CD14-positive monocyte (primary cell): ENCODE measurements at places on chromosomes 2 and 18. TPM values are rescaled to one million over a fixed set of nuclear protein-coding genes. Genes with fewer than 3 reads are reported as not detected.

The STK39 gene
- 1.2 TPM for polyA plus RNA-seq

The LRP1B gene
- not detected for polyA plus RNA-seq

DNA sequence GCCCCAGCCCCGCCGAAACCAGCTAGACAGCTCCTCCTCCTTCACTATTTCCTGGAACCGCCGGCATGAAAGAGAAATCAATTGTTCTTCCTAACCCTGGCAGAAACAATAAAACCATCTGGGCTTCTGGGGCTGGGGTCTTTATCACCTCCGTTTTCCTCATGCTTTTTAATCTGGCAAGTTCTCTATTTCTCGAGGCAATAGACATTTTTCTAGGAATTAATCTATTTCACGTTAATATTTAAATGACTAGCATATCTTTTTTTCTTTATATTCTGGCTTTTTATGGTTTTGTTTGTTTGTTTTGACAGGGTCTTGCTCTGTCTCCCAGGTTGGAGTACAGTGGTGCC is 1.4 kb upstream of the KIF1A start:
- H3K36me3 ChIP-seq = no peaks in the 10 kb centered on the region
- H3K4me3 ChIP-seq = no peak overlapping the region
- H3K27ac ChIP-seq = no peak overlapping the region
- no peak for DNase-seq
- no peaks in the 10 kb centered on the region for H3K4me1 ChIP-seq

GRCh38 chr18:54835944-54836343 is 7.7 kb downstream of the RAB27B start:
- no peak overlapping the region for H3K27ac ChIP-seq
- H3K27me3 ChIP-seq = peaks cover 2% of the 10 kb centered on the region
- no peaks in the 10 kb centered on the region for H3K4me1 ChIP-seq
- H3K36me3 ChIP-seq = no peaks in the 10 kb centered on the region

DNA sequence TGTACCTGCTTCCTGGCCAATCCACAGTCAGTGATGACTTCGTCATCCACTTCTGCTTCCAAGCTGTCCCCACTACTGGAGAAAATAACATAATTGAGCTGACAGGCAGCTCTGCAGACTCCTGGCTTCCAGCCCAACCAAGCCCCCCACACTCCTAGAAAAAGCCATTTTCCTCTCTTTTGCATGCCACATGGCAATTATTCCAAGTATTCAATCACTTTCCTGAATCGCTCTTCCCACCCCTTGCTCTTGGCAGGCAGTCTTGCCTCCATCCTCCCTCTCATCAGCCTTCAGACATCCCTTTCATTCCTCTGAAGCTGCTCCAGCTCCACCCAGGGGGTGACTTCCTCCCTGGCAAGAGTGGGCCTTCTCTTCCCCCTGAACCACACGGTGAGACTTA is 14.3 kb upstream of the ST8SIA5 start:
- peaks cover 30% of the 10 kb centered on the region for H3K4me1 ChIP-seq
- H3K4me3 ChIP-seq = no peak overlapping the region
- H3K27me3 ChIP-seq = no peaks in the 10 kb centered on the region
- no peaks in the 10 kb centered on the region for H3K36me3 ChIP-seq
- H3K27ac ChIP-seq = no peak overlapping the region

DNA sequence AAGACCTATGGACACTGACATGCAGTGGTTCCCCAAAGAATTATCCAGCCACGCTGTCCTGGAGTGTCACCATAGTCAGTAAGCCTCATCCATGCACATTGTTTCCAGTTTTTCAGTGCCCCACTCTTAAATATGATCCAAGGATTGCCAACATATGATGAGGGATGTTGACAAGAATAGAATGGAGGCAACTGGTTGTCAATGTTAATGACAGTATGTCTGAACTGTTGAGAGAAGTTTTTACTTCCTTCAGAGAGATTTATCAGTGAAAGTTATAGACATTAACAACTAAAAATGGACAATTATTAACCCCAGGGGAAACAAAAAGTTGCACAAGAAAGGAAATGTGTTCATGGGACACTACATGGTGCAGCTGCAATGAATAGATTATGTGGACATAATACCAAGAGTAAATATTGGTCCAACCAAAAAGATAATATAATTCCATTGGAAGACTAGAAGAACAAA is 69.9 kb downstream of the CYP26B1 start:
- no peak overlapping the region for H3K27ac ChIP-seq
- no peaks in the 10 kb centered on the region for H3K4me1 ChIP-seq
- no peak for DNase-seq
- H3K36me3 ChIP-seq = no peaks in the 10 kb centered on the region
- H3K27me3 ChIP-seq = no peaks in the 10 kb centered on the region

DNA sequence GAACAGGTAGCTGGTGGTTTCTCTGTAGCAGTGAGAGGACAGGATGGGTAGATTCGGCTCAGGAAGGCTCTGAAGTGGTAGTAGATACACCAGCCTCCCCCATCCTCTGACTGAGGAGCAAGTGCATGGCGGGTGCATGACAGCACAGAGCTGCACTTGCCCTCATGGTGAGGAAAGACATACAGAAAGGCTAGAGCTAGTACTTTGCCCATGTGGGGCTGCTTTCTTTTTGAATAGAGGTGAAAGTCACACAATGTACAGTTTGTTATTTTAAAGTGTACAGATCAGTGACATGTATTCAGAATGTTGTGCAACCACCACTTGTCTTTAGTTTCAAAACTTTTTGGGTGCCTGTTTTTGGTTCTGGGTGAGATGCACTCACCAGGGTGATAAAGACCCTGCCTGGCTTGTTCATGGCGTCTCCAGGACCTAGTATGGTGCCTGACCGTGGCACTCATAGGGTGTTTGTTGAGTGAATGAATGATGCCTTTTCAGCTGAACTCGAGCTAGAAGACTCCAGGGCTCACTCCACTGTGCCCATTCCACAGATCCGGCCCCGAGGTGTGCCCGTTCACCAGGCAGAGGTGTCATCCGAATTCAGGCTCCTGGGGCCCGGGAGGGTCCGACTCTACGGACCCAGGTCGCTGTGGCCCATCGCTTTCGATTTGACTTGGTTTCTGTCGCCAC is 421 bp upstream of the VAMP5 start:
- no peaks in the 10 kb centered on the region for H3K27me3 ChIP-seq
- peak overlapping the region; percentile 83 for H3K4me3 ChIP-seq
- DNase-seq = peak; percentile 38
- H3K27ac ChIP-seq = peak overlapping the region; percentile 71
- H3K36me3 ChIP-seq = peaks cover 15% of the 10 kb centered on the region

GRCh38 chr2:173059971-173060461 is 15.6 kb upstream of the MAP3K20 start:
- peak overlapping the region; percentile 45 for H3K27ac ChIP-seq
- peaks cover 41% of the 10 kb centered on the region for H3K4me1 ChIP-seq
- H3K4me3 ChIP-seq = peak overlapping the region; percentile 49
- no peaks in the 10 kb centered on the region for H3K36me3 ChIP-seq
- H3K27me3 ChIP-seq = no peaks in the 10 kb centered on the region
- peak; percentile 61 for DNase-seq
